ENCODE measurements at places on chromosomes 2 and 18.

GRCh38 chr2:69026026-69026425, 13.0 kb downstream of the ANTXR1 start:
- peak; percentile 45 for ATAC-seq

DNA sequence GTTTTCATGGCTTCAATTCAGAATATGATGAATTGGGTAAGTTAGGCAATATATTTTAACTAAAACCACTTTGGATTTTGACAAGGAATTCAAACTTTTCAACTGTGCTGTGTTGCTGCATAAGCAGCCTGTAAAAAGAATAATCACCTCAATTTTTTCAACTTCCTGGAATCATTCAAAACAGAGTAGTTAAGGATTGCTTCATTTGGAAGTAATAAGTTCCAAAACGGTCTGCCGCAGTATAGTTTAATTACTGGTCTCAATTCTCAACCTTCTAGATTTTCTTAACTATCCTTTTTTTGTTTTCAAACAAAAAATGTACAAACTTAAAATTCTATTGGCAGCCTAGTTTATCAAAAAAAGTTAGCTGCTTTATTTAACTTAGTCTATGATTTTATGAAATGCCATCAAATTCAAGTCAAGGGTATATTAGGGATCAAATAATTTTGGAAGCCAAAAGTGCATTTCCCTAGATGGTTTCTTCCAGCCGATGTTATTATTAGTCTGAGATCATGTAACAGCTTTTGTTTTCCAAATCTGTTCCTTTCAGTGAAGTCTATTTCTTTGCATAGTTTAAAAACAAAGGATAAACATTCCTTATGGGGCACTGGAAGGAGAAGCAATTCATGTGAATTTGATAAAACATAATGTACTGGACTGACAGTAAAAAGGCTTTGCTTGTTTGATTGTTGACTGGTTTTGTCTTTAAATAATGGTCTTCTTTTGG, 76.1 kb upstream of the ETAA1 start:
- no peak for ATAC-seq

DNA sequence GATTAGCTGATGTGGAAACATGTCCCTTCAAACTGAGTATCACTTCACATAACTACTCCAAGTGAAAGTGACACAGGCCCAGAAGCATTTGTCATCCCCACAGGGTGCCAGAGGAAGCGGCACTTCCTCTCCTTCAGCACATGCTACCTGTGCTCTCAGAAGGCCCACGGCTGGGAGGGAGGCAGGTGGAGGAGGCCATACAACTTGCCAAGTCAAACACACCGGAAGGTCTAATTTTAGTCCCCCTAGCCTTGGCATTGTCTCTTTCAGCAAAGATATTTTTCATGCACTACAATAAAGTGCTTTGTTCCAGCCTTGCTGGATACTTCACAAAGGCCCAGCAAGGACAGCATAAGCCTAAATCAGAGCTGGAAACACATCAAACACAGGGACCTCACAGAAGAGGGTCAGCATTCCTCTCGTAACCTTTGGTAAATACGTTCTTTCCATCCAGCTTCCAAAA, 38.0 kb downstream of the VSNL1 start:
- ATAC-seq: peak; percentile 51

GRCh38 chr2:67186871-67187270, 210.3 kb upstream of the ETAA1 start:
- ATAC-seq: no peak

- ATAC-seq: no peak
These were observed 330.8 kb downstream of the TXNL1 start for GRCh38 chr18:56307354-56308170.

GRCh38 chr2:161651547-161651946, 27.3 kb downstream of the SLC4A10 start:
- ATAC-seq: peak; percentile 53

- ATAC-seq: no peak
These were observed 1.2 kb upstream of the ST6GAL2 start for GRCh38 chr2:106886916-106887758.

DNA sequence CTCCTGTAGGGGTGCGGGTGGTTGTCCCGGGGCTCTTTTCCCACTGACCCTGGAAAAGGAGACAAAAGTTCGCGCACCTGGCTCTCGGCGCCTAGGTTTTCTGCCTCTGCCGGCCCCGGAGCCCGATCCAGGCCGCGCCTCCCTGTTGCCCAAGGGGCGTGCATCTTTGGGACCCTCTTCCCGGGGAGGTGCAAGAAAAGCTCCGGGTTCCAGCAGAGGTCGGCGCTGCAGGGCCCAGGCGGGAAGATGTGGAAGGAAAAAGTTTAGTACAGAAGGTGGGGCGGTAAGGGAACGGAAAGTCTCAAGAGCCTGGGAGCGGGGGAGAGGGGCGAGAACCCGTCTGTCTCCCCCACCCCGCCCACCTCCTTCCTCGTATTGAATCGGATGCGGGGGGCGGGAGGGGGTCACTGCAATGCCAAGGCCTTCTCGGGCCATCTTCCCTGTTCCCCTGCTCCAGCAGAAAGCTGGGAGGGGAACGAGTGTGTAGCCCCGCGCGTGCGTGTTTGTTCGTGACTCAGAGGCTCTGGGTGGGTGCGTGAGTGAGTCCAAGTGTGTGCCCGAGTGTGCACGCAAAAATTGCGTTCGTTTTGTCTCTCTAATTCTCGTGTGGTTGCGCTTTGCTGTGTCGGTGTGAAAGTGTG, 6.3 kb upstream of the EN1 start:
- ATAC-seq: no peak

DNA sequence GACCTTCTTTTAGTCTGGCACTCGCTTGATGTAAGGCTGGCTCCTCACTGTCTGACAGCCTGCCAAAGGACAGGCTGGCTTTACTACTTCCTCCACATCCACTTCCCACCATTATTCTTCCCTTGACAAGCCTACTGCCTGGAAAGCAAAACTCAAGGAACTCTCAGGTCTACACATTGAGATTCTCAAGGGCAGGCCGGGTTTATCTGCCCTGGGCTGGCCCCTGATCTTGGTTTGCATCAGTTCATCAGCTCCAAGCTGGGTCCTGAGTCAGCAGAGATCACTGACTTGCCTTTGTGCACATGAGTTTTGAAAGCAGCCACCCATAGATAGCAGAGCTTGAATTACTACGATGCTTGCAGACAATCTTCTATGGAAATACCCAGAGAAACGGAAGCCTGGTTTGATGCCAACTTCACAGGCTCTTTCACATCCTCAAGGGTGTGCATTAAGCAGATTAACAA, 53.9 kb downstream of the KCTD18 start:
- ATAC-seq: peak; percentile 89

DNA sequence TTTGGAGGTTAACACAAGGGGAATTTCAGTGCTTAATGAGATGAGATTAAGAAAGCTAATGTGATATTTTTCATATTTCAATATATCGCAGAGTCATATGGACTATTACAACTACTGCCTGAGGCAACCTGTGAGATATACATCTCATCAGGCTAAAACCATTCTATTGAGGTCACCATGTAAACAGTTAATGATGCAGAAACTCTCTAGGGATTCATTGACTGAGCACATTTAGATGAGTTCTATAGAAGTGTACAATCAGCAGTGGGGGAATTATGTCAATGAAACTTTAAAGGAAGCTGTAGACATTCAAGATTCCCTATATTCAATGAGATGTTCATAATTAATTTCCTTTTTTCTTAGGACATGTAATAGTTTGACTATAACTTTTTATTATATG, 687.4 kb upstream of the SYT4 start:
- no peak for ATAC-seq

GRCh38 chr2:156452971-156453370, 16.8 kb downstream of the GPD2 start:
- no peak for ATAC-seq

DNA sequence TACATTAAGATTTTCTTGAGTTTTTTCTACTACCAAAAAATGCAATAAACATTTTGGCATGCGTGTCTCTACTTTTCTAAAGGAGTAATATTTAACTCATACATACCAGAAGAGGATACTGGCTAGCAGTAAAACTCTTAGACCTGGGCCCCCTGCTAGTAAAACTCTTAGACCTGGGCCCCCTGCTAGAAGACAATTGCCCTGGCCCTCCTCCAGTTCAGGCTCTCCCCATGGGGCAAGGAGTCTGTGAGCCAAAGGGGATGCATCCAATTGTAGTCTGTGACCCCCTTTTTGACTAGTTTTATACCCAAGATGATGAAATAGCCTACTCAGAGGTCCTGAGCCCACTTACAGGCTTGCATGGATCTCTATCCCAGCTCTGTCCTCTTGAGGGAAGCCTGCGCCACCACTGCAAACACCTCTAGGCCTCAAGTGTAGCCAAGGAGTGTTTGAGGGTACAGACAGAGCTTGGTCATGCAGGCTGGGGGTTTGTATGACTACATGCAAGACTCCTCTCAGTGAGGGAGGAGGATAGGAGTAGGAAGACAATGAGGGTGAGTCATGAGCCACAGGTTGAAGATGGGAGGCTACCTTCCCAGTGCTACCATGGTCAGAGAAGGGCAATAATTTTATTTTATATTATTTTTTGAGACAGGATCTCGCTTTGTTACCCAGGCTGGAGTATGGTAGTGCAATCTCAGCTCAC, 45.2 kb upstream of the PGAP1 start:
- no peak for ATAC-seq

- ATAC-seq: no peak
These were observed 43.1 kb upstream of the EML4 start for GRCh38 chr2:42125841-42126594.

- no peak for ATAC-seq
These were observed 219.1 kb downstream of the SOCS6 start for GRCh38 chr18:70507970-70508369.

DNA sequence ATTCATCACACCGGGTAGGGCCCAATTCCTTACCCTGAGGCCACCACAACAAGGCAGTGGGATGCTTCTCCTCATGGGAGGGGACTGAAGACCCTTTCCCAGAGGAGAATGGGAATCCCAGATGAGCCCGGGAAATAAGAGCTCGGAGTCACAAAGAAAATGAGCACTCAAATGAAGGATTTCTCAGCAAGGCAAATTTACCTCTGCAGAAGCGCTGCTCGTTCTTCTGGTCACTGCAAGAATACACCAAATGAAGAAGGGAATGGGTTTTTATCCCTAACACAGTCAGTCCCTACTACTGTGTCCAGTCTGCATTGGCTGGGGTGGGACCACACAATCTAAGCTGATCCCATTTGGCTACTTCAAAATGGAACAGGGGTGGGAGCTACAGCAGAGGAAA, 35.7 kb upstream of the TRAPPC8 start:
- ATAC-seq: no peak

DNA sequence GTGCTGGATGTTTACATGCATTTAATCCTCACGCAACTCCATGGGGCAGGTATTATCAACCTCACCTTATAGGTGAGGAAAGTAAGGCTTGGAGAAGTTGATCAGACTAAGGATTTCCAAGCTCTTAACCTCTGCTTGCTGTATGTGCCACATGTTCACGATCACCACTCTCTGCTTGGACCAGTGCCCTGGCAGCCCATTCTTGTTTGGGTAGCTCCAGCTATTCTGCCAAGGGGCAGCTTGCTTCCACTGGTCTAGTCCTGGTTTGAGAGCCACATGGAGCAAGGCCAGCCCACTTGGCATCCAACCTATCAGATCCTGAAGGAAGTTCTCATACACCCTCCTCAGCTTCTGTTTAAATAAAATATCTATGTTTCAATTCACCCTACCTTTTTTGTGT, 14.3 kb downstream of the PLB1 start:
- ATAC-seq: no peak

DNA sequence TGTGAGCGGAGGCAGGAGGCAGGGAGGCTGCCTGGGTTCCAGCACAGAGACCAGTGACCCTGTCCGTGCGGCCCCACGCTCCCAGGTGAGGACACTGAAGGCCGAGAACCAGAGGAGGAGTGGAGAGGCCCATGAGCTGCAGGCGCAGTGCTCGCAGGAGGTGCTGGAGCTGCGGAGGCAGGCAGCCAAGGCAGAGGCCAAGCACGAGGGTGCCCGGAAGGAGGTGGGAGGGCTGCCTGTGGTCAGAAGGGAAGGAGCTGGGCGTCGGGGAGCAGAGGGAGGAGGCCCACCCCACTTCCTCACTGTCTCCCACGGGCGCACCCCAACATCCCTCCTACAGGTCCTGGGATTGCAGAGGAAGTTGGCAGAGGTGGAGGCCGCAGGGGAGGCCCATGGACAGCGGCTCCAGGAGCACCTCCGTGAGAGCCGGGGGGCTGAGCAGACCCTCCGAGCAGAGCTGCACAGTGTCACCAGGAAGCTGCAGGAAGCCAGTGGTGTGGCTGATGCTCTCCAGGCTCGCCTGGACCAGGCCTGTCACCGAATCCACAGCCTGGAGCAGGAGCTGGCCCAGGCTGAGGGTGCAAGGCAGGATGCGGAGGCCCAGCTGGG, 33.0 kb upstream of the SNED1 start:
- ATAC-seq: no peak

DNA sequence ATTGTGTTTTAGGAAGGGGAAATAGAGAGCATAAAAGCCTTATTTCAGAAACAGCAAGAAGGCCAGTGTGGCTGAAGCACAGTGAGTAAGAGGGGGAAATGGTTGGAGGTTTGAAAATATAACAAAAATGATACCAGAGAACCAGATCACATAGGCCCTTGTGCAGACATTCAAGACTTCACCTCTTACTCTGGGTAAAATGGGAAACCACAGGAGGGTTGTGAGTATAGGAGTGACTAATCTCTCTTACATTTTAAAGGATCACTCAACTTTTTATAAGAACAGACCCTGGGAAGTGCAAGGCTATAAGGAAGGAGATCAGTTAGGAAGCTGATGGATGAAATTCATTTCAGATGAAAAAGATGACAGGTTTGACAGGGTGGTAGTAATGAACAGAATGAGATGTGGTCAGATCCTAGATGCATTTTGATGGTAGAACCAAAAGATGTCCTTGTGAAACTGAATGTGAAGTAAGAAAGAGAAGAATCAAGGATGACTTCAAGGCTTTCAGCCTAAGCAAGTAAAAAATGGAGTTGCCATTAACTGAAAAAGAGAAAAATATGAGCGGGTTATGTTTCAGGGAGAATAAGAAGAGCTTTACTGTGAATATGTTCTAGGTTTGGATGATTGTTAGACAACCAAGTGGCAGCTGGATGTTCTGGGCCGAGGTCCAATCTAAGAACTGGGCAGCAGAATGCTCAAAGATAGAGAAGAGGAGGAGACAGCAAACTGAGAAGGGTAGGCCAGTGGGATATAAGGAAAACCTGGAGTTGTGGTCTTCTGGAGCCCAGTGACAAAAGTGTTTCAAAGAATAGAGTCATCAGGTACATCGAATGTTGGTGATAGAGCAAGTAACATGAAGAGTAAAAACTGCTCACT, 65.1 kb downstream of the USP40 start:
- ATAC-seq: no peak

- no peak for ATAC-seq
These were observed 13.4 kb downstream of the NOP58 start for GRCh38 chr2:202278944-202279343.

DNA sequence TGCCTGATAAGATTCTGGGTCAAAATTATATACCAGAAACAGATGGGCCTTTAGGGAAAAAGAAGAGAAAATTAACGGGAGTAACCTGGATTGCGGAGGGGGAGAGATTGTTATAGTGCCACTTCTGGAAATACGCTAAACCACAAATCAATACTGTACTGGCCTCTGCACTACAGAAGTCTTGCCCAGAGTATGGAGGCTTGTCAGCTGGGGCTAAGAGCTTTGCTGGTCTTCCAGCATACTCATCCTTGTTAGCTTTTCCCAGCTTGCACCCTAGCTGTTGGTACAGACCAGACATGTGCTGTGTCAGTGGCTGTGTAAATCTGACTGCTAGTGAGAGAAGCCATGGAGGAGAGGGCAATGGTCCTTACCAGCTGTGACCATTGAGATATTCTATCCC, 8.9 kb downstream of the AGBL5 start:
- ATAC-seq: no peak

GRCh38 chr2:218392459-218392858, 7.2 kb upstream of the CTDSP1 start:
- no peak for ATAC-seq

Data from stimulated activated memory B cell treated with anti-CD40 and anti-IgM and Interleukin-4, amounts not matched to agents 10 μg/mL and 1 μg/mL and 100 μg/mL, for 72 hours (primary cell).